Astrocyte (in vitro differentiated cells and primary cell): ENCODE measurements at places on chromosomes 6 and 20.

DNA sequence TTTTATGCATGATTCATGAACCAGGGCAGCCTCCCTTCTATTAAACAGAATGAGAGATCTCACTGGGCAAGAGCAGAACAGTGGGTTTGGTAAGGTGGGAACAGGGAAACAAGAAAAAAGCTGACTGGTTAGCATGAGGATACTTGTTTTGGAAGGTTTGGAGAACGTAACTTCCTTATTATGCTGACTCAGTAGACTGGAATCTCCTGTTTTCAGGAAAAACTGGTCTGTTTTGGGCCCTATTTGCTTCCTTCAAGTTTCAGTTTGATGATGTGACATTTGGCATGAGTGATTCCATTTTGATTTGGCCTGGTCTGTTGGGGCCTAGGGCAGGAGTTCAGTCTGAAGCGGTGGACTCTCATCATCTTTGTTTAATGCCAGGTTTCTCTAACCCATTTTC lies 172.0 kb downstream of the MYLK4 start:
- DNase-seq, result peak; percentile 7

DNA sequence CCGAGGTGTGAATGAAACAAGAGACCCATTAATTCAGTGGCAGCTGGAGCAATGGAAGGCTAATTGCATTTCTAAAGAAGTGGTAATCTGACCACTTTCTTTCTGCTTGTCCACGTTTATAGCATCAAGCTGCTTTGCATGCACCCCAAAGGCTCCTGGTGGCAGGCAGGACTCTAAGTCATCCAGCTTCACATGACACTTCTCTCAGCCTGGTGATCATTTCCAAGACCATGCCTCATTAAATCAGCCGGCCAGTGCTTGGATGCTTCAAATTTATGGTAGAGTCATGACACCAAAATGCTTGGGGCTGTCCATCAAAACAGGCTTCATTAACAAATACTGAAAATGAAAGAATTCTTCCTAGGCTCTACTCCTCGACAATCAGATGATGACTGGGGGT lies 614.9 kb downstream of the DOK5 start:
- no peak for DNase-seq

- DNase-seq, result peak; percentile 90
Observed at GRCh38 chr6:33672808-33673207, 38.7 kb downstream of the UQCC2 start.

- DNase-seq, result no peak
Observed at GRCh38 chr20:50774515-50774914, 20.3 kb upstream of the BCAS4 start.

DNA sequence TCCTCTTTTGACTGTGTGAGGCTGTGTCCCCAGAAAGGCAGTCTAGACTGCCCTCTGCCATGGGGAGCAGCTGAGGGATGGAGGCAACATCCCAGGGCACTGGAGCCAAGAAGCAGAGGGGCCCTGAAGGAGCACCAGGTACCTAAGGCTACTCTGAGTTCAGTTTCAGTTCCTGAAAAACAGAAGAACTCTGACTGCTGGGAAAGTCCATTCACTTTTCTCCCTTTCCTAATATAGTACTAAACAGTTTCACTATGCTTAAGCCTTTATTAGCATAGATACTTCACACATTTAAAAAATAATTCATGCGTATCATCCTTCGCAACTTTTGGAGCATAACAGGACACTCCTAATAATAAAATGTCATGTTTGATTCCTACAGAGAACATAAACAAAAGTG lies 130.0 kb downstream of the FOXC1 start:
- DNase-seq, result no peak

- no peak for DNase-seq
Observed at GRCh38 chr20:34296468-34296867, 6.7 kb downstream of the AHCY start.

DNA sequence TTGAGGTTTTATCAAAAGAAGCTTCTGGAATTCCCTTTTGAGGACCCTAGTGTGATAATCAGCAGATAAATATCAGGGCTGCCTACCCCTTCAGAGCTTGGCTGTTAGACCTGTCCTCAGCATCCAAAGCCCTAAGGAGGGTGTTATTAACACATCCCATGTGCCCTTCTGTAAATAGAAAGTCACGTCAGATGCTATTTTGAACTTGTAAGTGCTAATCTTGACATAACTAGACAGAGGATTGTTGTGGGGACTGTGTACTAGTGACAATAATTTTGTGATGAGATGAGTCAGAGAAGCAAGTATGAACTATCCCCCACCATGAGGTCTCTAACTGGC lies 4.9 kb upstream of the LAMA4 start:
- no peak for DNase-seq

- DNase-seq, result no peak
Observed at GRCh38 chr20:2751878-2752566, 48.4 kb downstream of the CPXM1 start.

DNA sequence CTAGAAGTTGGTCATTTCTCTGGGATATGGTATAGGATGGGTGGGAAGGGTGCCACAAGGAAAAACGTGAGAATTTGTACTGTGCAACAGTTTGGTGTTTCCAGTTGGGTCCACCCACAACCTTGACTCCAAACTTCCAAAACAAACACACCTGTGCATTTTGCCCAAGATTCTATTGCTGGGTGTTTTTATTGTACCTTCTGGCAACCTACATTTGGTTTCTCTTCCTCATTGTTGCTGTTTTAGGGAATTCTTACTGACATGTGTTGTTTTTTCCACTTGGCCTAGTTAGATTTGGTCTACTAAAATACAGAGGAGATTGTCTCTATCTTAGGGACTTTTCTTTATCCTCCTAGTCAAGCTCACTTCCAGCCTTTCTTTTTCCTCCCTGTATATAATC lies 16.7 kb downstream of the TULP4 start:
- DNase-seq, result no peak

GRCh38 chr6:30155520-30156261 lies 5.3 kb downstream of the TRIM10 start:
- DNase-seq, result no peak

DNA sequence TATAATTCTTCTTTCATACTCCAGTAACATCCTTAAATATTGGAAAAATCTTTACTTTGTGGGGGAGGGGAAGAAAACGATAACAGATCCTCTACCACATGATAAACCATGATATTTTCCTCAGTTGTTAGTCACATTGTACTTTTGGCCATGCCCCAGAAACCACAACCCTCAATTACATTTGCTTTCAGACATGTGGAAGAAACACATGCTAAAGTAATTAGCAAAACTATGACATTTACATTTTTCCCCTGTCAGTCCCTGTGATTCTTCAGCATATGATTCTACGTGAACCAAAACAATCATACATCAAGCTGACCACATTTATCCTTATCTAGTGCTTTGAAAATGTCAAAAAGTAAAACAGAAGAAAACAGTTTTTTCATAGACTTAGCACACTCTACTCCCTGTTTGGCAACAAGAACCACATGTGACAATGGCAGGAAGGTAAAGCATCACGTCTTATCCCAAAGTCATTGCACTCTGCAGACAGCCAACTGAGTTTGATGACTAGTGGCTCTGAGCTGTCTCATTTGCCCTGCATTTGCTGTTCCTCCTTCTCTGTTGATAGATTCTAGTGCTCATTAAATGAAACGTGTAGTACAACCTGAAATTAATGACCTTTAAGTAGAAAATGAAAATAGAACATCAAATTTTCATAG lies 505.8 kb upstream of the MARCKS start:
- peak; percentile 92 for DNase-seq

DNA sequence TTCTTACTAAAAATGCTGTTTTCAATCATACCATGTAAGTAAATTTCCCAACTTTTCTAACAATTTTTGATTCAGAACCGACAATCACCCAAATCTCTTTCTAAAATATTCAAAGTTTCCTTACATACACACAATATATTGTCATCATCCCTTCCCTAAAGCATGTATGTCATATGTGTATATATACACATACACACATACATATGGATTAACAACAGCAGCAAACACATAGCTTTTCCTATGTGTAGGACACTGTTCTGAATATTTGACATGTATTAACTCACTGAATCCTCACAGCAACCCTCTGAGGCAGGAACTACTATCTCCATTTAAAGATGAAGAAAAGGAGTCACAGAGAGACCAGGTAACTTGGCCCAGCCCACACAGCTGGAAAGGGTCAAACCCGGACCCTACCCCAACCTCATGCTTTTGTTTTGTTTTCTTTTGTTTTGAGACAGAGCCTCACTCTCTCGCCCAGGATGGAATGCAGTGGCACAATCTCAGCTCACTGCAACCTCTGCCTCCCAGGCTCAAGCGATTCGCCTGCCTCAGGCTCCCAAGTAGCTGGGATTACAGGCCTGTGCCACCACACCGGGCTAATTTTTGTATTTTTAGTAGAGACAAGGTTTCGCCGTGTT lies 7.2 kb downstream of the FYN start:
- DNase-seq, result no peak

DNA sequence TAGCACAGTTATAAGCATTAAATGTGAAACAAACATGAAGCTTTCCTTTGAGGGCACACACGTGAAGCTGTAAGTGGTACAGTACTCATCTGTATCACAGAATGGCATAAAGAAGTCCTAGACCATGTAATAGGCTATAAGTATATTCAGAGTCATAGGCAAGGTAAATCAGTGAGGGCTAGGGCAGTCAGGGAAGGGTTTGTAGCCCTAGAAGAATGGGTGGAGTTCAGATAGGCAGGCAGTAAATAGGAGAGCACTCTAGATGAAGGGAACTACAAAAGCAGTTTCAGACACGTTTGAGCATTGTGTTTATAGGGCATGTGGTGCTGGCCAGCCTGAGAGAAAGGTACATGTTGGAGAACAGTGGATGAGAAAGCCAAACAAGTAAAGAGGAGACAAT lies 9.5 kb downstream of the YWHAB start:
- DNase-seq, result no peak

GRCh38 chr20:25269833-25270170 lies 21.9 kb downstream of the PYGB start:
- DNase-seq, result no peak

GRCh38 chr6:52216932-52217575 lies 27.2 kb downstream of the IL17F start:
- DNase-seq, result no peak

- no peak for DNase-seq
Observed at GRCh38 chr20:51720854-51721253, 47.3 kb downstream of the ATP9A start.

DNA sequence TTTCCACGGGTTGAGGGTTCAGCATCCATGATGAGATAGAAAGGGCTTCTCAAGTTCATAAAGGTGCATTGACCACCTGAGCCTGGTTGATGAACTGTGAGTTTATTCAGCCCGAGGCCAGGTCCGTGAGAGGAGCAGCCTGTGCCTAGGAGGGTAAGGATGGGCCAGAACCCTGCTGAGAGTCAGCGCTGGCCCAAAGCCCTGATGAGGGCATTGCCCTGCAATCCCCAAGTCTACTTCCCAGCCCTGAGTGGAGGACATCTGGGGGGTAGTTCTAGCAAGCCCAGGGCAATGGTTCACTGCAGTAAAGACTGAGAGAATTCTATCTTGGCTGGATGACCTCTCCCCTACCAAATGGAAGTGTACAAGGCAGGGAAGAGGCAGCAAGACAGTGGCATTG lies 123.3 kb upstream of the NXT1 start:
- DNase-seq, result no peak

- no peak for DNase-seq
Observed at GRCh38 chr6:33903579-33903978, 99.8 kb upstream of the MLN start.

DNA sequence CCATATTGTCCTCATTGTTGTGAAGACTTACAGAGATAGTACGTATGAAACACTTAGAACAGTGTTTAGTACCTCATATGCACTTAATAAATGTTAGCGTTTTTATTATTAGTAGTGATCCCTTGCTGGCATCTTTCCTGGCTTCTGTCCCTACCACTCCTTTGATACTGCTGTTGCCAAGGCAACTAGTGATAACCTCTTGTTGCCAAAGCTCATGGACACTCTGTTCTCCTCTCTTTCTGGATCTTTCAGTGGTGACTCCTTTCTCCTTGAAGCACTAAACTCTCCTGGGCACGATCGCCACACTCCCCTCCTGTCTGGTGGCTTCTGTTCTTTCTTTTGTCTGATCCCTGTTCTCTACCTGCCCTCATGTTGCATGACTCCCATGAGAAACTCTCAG lies 83.5 kb downstream of the FOXO3 start:
- no peak for DNase-seq

DNA sequence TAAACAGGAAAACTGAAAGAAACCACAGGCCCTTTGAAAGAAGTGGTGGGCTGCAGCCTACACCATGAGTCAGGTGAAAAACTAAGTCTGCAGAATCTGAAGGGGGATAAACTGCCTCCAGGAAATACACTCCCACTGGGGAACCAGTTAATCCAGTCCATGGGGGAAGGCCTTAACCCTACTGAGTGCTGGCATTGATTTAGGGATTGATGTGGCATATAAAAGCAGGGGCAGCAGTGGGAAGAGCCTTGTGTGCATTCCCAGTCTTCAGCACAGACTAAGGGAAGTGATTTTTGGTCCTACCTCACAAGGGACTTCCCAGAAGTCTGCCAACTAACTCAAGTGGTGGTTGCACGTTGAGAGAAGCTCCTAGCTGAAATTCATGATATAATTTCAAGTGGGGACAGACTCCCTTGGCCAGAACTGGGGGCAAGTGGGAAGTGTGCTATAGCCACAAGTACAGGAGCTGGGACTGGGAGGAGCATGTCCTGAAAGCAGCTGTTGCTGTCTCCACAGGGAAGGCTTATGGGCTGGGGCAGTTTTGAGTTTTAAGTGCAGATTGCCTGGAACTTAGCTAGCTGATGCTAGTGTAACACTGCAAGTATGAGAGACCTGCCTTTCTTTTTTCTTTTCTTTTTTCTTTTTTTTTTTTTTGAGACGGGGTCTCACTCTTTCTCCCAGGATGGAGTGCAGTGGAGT lies 31.2 kb downstream of the CITED2 start:
- DNase-seq, result no peak

DNA sequence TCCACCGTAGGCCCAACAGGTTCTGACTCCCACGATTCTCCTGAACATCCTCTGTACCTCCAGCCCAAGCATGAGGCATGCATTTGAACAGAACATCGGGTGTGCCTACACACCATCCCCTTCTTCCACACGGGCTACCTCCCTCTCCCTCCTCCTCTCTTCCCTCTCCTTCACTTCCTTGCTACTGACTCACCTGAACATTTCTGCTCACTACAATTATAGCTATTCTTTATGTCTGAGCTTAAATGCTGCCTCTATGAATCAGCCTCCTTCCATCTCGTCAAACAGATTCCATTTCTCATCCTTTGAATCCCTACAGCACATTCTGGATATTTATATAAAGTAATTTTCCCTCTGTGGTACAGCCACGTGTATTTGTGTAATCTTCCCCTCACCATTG lies 71.4 kb upstream of the MYLIP start:
- no peak for DNase-seq

DNA sequence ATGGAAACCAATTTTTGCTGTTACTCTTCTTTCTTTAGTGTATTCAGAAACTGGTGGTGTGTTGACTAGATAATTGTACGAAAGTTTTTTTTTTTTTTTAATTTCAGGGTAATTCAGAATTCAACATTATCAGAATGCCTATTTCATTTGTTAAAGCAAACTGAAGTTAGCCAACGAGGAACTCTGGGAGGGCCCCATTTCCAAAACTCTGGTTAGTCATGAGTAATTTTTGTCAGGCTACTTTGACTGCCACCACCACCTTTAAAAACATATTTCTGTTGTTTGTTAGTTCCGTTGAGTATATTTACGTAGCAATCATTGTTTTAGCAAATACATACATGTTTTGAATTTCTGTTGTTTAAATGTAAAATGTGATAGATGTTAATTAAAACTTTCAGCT lies 763 bp downstream of the ZKSCAN8 start:
- DNase-seq, result peak; percentile 11

GRCh38 chr6:11755725-11756124 lies 22.9 kb downstream of the ADTRP start:
- DNase-seq, result no peak
